Stomach (tissue), 19 donors: ENCODE measurements at places on chromosomes 1 and 21. TPM values are rescaled to one million over a fixed set of nuclear protein-coding genes. Genes with fewer than 3 reads are reported as not detected.

DNA sequence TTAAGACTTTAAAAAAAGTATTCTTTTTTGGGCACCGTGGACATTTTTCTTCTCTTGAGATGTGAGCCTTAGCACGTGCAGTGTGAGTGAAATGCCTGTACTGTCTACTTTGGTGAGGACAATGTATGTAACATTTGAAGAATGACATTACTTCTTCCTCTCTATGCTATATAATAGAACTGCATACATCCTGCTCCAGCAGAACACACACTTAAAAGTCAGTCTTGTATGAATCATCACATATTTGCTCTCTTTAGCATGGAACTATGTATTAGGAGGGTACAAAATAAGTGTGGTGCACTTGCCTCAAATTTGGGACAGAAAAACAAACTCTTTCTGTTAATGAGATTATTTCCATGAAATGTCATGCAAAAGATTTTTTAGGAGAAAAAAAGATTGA, 358.4 kb upstream of the SGIP1 start:
- no peaks in the 10 kb centered on the region for H3K27me3 ChIP-seq
- H3K4me1 ChIP-seq: peaks cover 31% of the 10 kb centered on the region
- no peak overlapping the region for H3K27ac ChIP-seq
- DNase-seq: no peak
- no peak overlapping the region for H3K4me3 ChIP-seq

DNA sequence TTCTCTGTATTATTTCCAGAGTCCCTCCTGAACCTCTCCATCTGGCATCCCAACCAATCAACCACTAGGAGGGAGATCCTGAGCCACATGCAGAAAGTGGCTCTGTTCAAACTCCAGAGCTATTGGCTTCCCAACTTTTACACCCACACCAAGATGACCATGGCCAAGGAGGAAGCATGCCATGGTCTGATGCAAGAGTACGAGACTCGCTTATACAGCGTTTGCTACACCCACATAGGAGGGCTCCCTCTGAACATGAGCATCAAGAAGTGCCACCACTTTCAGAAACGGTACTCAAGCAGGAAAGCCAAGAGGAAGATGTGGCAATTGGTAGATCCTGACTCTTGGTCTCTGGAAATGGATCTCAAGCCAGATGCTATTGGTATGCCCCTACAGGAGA, 23.6 kb downstream of the RGSL1 start:
- peaks cover 4% of the 10 kb centered on the region for H3K27me3 ChIP-seq
- no peak overlapping the region for H3K4me3 ChIP-seq
- DNase-seq: no peak

- no peaks in the 10 kb centered on the region for H3K27me3 ChIP-seq
- H3K27ac ChIP-seq: no peak overlapping the region
- H3K4me3 ChIP-seq: no peak overlapping the region
These were observed 87.8 kb downstream of the NMNAT2 start for GRCh38 chr1:183330335-183330734.

DNA sequence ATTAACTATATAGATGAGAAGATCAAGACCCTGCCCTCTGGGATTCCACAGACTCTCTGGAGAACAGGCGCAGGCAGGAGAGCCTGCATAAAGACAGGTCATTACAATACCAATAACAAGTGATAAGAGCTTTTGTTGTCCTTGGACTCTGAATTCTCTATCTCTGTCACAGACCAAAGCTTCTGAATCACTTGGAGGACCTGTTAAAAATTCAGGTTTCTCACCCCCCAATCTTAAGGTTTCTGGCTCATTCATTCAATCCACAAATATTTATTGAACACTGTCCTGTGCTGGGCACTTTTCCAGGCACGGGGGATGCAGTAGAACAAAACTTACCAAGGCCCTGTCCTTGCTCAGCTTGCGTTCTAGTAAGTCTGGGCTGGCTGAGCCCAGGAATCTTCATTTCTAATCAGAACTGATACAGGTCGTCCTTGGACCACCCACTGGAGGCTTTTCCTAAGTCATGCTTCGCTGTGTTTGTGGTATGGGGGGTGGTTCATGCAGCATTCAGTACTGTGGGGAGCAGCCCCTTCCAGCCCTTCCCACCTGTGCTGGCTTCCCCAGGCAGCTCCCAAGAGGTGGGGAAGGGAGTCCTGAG, 1.4 kb downstream of the EFNA4 start:
- peaks cover 4% of the 10 kb centered on the region for H3K27me3 ChIP-seq
- no peak overlapping the region for H3K4me3 ChIP-seq
- no peak overlapping the region for H3K27ac ChIP-seq

- DNase-seq: no peak
- H3K4me1 ChIP-seq: peaks cover 4% of the 10 kb centered on the region
- no peak overlapping the region for H3K4me3 ChIP-seq
- no peaks in the 10 kb centered on the region for H3K27me3 ChIP-seq
- H3K36me3 ChIP-seq: peaks cover 4% of the 10 kb centered on the region
- no peak overlapping the region for H3K27ac ChIP-seq
These were observed 36.5 kb downstream of the EVA1C start for GRCh38 chr21:32448803-32449594.

GRCh38 chr1:47779613-47780012, 217.6 kb downstream of the TRABD2B start:
- peaks cover 6% of the 10 kb centered on the region for H3K4me1 ChIP-seq
- no peak for DNase-seq
- H3K4me3 ChIP-seq: no peak overlapping the region

GRCh38 chr1:59198564-59198963, 98.3 kb upstream of the FGGY start:
- H3K27ac ChIP-seq: no peak overlapping the region
- H3K27me3 ChIP-seq: no peaks in the 10 kb centered on the region
- no peaks in the 10 kb centered on the region for H3K4me1 ChIP-seq
- DNase-seq: peak; percentile 41
- H3K36me3 ChIP-seq: no peaks in the 10 kb centered on the region

C1QTNF12 gene
- polyA plus RNA-seq: 1.6 TPM

DBT gene
- polyA plus RNA-seq: 6.1 TPM

PGBD5 gene
- polyA plus RNA-seq: 1.2 TPM
